ENCODE measurements at places on chromosomes 4 and X. TPM values are rescaled to one million over a fixed set of nuclear protein-coding genes. Genes with fewer than 3 reads are reported as not detected.

Gene HSD17B11
- 48.7 TPM for total RNA-seq

Gene GCNA
- 3.0 TPM for total RNA-seq

Gene FRAS1
- 7.5 TPM for total RNA-seq

Gene FOXR2
- not detected for total RNA-seq

Gene DCAF4L1
- total RNA-seq, result 0.29 TPM

Measured in breast epithelium (tissue), 4 donors.